Inflammatory macrophage (primary cell): ENCODE measurements at places on chromosomes 6 and 20.

DNA sequence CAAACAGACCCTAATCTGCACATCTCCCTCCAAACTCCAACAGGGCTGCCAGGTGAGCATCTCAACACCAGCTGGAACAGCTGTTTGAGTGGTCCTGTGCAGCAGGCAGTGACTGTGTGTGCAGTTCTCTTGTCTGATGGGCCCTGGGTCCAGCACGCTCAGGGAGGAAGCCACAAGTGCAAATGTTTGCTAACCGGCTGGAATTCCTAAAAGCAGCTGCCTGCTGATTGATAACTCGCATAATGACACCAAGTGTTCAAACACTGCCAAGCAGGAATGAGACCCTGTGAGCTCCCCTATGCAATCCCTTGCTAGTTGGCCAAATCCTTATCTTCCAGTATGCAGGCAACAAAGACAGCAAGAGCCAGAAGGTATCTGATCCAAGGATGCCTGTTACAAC, 650.6 kb downstream of the CBLN4 start:
- no peak for DNase-seq

DNA sequence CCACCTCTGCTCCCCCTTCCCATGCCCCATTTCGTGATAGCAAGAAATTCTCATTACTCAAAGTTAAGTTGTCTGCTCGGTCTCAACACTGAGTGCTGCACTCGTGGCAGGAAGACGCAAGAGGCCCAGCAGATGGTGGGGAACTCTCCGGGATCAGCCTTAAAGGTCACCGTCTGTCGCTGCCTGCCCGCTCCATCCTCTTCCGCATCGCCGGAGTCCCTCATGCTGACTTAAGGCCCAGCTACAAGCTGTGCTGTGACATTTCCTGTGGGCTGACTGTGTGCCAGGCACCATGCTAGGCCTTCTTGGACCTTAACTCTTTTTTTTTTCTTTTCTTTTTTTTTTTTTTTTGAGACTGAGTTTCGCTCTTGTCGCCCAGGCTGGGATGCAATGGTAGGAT, 17.8 kb downstream of the GRM4 start:
- no peak for DNase-seq

DNA sequence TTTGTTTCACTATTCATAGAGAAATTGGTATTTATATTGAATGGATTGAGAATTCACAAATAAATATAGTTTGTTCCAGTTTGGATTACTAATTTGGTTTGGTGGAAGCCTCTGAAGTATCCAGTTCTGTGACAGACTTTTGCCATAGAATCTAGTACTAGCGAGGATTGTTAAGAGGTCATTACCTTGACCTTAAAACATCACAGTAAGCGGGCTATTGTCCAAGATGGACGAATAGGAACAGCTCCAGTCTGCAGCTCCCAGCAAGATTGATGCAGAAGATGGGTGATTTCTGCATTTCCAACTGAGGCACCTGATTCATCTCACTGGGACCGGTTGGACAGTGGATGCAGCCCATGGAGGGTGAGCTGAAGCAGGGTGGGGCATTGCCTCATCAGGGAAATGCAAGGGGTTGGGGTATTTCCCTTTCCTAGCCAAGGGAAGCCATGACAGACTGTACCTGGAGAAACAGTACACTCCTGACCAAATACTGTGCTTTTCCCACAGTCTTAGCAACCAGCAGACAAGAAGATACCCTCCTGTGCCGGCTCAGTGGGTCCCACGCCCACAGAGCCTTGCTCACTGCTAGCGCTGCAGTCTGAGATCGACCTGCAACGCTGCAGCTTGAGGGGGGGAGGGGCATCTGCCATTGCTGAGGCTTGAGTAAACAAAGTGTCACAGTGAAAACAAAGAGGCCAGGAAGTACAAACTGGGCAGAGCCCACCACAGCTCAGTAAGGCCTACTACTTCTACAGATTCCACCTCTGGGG, 66.4 kb upstream of the NEDD9 start:
- DNase-seq, result no peak

GRCh38 chr6:6806844-6807518, 218.5 kb downstream of the LY86 start:
- DNase-seq, result peak; percentile 98

- DNase-seq, result no peak
Observed at GRCh38 chr20:53923566-53924369, 146.6 kb downstream of the BCAS1 start.

DNA sequence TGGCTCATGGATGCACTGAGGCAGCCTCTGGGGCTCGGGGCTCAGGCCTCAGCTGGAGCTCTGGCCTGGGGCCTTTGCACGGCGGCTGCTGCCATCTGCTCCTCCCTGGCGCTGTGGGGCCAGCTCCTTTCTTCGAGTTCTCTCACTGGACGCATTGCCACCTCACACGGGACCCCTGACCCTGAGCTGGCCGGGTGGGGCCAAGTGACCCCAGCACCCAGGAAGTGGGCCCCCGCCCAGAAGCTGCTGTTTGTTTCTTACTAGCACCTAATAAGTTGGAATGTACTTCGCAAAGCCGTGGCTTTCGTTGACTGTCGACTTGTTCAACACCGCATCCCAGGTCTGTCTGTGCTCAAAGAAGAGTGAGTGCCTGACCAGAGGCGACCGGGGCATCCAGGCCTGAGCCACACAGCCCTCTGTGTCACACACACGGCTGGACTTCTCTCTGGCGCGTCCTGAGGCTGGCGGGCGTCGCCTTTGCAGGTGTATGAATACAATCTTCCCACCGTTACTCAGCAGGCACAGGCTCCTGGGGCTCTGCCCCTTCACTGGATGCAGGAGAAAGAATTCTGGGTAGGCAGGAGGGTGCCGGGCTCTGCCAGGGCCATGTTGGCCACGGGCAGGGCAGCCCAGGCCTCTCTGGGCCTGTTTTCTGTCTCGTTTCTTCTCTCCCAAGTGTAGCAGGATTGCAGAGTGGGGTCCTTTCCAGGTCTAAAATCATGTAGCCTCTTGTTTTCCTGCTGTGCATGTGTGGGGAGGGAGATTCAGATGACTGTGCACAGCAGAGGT, 112.9 kb downstream of the DLL1 start:
- DNase-seq, result no peak

DNA sequence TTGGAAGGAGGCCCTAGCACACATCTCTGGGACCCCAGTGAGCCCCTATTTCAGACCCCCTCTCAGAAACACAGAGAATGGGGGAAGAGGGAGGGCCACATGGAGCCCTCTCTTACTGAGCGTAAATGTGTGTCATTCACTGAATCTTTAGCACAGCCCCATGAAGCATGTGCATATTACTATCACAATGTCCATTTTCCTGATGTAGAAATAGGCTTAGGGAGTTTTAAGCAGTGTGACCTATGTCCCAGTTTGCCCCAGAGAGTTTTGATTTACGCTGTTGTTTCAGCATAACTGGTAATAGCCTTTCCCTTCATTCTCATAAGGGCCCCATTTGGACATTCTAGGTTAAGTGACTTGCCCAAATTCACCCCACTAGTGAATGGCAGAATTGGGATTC, 25.0 kb upstream of the TCP11 start:
- DNase-seq, result no peak

DNA sequence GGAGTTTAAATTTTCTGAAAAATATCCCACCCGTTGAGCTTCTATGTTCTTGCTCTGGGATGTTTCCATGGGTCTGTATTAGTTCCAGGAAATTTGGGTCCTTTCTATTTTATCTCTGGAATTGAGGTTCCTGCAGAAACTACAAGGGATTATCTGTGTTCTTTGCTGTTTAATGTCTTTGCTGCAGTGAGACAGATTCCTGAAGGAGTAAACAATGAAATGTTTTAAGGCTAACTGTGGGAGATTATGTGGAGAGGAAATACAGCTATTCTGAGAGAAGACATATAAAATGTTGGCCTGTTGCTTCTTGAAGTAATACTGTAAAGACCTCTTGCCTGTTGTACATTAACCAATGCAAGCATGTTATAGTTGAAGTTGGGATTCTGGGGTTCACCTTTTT, 43.5 kb downstream of the SAMD5 start:
- no peak for DNase-seq

- DNase-seq, result no peak
Observed at GRCh38 chr6:158256746-158257424, 55.4 kb upstream of the TULP4 start.

DNA sequence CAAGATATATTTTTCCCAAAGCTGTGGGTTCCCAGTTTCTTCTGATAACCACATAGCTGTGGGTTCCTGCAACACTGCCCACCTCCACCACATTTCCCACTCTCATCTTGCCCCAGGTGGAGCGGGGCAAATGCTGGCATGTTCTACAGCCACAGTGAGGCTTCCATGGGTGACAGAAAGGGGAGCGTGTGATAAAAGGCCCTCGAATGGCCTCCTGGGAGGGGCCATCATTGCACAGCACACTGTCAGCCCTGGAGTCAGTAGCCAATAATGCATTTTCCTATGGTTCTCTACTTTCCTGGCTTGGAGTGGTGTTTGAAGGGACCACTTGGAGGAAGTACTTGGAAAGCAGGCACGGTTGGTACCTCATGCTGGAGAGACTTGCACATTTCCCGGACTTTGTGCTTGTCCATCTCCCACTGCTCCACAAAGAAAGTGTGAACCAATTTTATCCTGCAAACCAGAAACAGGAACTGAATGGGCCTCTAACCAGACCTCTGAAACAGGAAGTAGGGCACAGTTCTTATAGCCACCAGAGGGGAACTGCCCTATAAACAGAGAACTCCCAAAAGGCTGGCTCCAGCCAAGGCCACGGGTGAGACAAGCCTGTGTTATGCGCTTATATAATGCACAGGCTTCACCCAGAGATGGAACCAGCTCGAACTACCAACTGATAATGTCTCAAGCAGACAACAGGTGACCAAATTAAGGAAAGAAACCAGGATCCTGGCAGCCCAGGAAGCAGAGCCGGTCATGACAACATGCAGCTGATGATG, 8.6 kb downstream of the MAP3K5 start:
- DNase-seq, result peak; percentile 91

DNA sequence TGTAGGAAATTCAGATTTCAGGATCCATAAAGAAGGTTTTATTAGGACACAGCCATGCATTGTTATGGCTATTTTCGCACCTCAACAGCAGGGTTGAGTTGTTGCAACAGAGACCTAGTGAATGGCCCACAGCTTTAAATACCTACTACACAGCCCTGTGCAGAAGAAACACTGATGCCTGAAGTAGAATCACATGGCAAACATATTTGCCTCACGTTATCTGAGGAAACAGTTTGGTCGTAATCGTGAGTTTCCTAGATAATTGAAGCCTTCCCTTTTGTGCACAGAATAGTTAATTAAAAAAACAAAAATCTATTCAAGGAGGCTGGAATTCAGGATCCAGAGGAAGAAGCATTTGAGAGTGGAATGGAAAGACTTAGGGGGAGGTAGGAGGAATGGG, 55.1 kb downstream of the GCNT2 start:
- DNase-seq, result no peak

GRCh38 chr20:57347393-57347792, 3.7 kb upstream of the RAE1 start:
- DNase-seq, result no peak

- DNase-seq, result no peak
Observed at GRCh38 chr6:12467706-12468670, 177.8 kb downstream of the EDN1 start.

GRCh38 chr20:46559001-46559400, 8.5 kb upstream of the OCSTAMP start:
- DNase-seq, result no peak

- DNase-seq, result no peak
Observed at GRCh38 chr20:37468886-37469285, 52.2 kb upstream of the NNAT start.

DNA sequence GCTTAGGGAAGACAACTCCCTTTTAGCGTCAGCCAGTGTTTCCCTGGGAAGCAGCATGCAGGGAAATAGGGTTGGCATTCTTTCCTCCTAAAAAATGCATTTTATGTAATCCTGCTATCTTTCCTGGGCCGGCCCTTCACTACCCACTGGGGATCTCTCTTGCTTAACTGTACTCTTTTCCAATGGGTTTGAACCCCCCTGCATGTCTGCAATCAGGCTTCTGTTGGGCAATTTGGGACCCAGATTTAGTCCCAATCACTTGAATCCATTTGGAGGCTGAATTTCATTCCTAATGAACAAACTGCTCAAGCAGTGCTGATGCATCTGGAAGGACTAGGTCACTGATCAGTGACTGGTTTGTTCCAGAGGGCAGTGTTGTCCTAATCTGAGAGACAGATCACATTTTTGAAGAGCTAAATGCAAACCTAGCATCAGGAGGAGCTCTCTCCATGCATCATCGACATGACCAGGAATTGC, 152.0 kb downstream of the TSHZ2 start:
- DNase-seq, result no peak

DNA sequence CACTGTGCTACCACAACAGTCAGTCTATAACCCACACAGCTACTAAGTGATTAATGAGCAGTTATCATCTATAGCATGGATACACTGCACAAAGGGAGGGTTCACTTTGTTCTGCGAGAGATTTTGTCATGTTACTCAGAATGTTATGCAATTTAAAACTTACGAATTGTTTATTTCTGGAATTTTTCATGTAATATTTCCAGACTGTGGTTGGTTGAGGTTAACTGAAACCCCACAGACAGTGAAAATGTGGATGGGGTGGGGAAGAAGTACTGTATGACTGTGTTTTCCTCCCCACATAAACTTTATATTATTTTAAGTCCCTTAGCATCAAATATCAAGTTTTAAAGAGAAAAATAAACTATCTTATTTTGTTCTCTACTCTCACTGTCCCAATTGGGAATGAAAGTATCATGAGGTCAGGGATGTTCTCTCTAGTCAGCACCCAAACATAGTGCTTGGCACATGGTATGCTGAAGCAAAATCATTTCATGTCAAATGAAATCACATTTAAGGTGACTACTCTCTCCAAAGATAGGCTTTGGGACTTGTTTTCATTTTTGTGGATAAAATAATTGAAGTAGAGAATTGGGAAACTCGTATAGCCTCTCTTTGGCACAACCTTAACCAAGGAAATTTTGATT, 25.4 kb downstream of the DOP1A start:
- peak; percentile 64 for DNase-seq

- no peak for DNase-seq
Observed at GRCh38 chr6:157941101-157941863, 40.4 kb upstream of the SYNJ2 start.

DNA sequence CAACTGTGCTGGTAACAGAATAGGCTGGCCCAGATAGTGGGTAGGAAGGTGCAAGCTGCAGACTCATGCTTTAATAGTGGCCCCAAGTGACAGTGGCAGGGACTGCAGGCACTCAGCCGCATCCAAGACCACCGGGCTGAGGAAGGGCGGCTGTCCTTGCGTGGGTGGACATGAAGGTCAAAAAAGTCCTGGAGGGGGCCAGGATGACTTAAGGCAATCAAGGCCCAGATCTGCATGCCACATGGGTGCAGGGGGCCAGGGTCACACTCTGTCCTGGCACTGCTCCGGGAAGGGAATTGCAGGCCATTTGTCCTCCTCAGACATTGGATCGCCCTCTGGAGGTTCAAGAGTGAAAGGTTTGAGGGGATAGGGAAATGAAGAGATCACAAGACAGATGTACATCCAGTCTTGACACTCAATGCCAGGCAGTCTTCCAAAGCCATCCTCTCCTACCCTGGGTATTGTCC, 10.4 kb upstream of the VNN2 start:
- DNase-seq, result peak; percentile 79
